ENCODE measurements at places on chromosomes 3 and 15. TPM values are rescaled to one million over a fixed set of nuclear protein-coding genes. Genes with fewer than 3 reads are reported as not detected.

DNA sequence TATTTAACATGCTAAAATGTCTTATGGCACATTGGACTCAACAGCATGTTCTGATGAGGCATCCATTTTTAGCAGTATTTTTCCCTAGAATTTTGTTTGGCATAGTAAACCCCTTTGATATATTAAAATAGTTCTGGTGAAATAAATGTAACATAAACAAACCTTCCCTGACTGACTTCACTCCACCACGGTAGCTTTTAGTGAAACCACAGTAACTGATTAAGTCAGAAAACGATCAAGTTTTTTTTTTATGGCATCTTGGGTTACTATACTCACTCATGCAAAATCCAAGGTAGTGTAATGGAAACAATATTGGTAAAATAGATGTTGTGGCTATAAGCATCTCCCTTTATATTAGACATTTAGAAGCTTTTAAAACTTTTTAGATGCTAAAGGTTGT lies 2.8 kb downstream of the SERP1 start:
- no peaks in the 10 kb centered on the region for H3K27me3 ChIP-seq
- peaks cover 46% of the 10 kb centered on the region for H3K4me1 ChIP-seq
- peak overlapping the region; percentile 73 for H3K27ac ChIP-seq
- DNase-seq: no peak

GRCh38 chr3:46283881-46284450 lies 41.7 kb downstream of the CCR3 start:
- no peak overlapping the region for H3K4me3 ChIP-seq
- DNase-seq: no peak
- H3K27ac ChIP-seq: peak overlapping the region; percentile 54
- peaks cover 80% of the 10 kb centered on the region for H3K4me1 ChIP-seq
- H3K36me3 ChIP-seq: peaks cover 8% of the 10 kb centered on the region

DNA sequence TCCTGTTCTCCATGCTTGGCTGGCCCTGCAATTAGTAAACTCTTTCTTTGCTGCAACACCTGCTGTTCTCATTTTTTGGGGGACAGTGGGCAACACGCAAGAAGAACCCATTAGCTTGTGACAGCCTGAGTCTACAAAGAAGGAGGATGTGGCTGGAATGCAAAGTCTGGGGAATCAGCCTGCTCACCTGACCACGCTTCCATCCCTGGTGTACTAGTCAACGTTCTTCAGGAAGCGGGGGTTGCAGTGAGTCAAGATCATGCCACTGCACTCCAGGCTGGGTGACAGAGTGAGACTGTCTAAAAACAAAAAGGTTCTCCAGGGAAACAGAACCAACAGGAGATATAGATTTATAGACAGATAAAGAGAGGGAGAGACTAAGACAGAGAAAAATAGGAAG lies 27.7 kb upstream of the KBTBD12 start:
- peaks cover 10% of the 10 kb centered on the region for H3K27me3 ChIP-seq
- H3K4me3 ChIP-seq: no peak overlapping the region
- DNase-seq: no peak
- no peak overlapping the region for H3K27ac ChIP-seq
- peaks cover 7% of the 10 kb centered on the region for H3K36me3 ChIP-seq

The SNTN gene
- not detected for total RNA-seq

The THAP10 gene
- total RNA-seq: 0.51 TPM

The LTK gene
- total RNA-seq: 0.29 TPM

All from activated CD4-positive, alpha-beta memory T cell treated with anti-CD3 and anti-CD28 coated beads for 36 hours (primary cell).